ENCODE measurements at places on chromosomes 2 and 18.
A peak's percentile ranks its signal among the peaks of the same experiment; 100 is the strongest.

GRCh38 chr2:105609746-105610402 lies 134.8 kb upstream of the NCK2 start:
- no peak for DNase-seq

DNA sequence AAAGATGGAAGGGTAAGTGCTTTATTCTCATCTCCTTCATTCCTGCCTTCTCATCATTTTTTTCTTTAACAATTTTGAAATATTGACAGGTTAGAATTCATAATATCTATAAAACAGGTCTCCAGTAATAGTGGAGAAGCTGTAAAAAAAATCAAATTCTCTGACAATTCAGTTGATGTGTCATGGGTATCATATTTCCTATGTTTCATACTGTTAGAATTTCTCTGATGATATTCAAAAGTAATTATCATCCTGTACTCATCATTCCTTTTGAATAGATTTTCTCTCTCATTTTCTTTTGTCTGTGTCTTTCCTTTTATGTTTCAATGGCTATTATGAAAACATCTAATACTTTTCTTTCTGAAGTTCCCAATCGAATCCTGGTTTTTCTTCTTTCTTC lies 97.7 kb downstream of the CPS1 start:
- DNase-seq, result peak; percentile 1

DNA sequence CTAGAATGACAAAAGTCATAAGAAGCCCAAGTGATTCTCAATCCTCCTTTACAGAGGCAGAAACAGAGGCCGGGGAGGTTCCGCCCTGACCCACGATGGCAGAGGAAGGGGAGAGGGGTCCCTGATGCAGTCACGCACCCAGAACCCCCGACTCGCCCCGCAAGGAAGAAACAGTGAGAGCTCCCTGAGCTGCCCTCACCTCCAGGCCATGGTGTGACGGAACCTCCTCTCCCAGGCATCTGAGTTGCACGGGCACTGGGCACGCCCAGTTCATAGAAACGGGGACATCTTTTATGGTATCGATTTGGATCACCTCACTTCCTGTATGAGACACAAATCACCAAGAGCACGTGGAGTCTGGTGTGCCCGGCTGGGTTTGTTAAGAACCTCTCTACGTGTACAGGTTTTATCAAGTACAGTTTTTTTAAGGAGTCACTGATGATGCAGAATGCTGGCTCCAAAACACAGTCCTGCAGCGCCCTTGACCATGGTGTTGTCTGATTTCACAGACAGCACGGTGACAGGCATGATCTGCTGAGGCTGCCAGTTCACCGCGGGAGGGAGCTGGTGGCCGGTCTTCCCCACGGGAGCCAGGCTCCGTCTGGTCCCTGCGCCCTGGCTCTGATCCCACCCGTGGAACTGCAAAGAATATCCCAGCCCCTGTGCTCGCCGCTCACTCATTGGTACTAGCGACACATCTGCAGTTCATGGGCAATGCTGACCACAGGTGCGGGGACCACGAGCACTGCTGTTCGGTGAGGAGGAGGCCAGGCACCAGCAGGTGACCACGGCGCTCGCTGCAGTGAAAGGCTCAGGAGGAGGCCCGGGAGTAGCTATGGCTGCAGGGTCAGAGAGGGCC lies 35.6 kb downstream of the PXDN start:
- DNase-seq, result no peak

DNA sequence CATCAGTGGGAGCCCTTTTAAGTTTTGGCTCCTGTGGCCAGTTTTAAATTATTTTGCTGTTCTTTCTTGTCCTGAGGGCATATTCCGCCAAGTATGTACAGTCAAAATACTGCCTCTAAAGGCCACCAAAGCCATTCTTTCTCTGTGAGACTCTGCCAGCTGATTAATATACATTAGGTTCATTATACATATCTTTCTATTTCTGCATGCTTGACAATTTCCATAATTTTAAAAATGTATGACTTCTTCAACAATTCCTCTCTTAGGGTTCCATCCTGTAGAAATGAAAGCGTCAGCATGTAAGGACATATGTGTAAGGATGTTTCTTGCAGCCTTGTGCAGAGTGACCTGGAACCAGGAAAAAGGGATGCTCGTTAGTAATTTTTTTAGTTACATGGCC lies 291.9 kb downstream of the PHLPP1 start:
- DNase-seq, result no peak

DNA sequence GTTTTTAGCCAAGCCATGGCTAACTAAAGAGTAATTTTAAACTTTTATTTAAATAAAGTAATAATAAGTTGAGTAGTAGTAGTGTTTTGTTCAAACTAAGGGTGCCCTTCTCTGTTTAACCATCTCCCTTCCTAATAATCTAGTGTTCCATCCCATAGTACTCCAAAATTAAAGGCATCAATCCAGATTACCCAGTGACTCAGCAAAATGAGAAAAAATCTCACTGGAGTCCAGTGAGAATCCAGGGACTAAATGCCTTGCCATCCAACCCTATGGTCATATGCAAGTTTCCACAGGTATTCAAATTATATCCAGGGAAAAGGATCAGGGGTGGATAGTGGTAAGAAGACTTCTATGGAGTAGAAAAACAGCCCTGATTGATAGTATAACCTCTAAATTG lies 19.6 kb upstream of the VRK2 start:
- DNase-seq, result no peak

GRCh38 chr2:11212645-11213044 lies 57.4 kb downstream of the SLC66A3 start:
- DNase-seq, result peak; percentile 13

DNA sequence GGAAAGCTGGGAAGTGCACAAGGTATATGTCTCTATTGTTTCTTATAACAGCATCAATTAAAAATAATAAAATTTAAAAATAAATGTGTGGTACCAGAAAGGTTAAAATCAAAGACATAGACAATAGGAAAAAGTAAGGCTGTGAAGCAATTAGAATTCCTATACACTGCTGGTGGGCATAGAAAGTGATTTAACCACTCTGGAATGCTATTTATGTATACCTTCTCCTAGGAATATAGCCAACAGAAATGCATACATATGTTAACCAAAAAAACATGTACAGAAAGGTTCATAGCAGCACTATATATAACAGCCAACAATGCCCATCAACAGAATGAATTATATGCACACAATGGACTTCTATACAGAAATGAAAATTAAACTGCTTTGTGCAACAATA lies 43.0 kb downstream of the WDSUB1 start:
- DNase-seq, result no peak

All from EH (cell line).